Colonic mucosa (tissue), 4 donors: ENCODE measurements at places on chromosomes 12 and 14.

- no peaks in the 10 kb centered on the region for H3K4me1 ChIP-seq
- no peak overlapping the region for H3K4me3 ChIP-seq
- H3K27me3 ChIP-seq, result no peaks in the 10 kb centered on the region
- DNase-seq, result peak; percentile 27
These were observed 53.4 kb upstream of the ANO4 start for GRCh38 chr12:100741084-100741711.

DNA sequence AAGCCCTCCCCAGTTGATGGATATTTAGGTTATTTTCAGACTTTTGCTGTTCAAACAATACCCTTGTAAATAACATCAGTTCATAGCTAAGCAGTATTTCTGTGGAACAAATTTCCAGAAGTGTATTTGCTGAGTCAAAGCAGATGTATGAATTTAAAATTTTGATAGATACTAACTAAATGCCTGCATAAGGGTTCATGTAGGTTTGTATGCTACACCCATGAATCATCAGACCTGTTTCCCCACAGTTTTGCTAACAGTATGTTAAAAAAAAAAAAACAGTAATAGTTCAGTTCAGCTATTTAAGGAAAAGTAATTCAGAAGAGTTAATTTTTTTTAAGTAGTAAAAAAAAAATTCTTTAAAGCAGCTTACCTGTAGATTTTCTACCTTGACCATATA is 236.1 kb upstream of the DIO2 start:
- no peak for DNase-seq
- no peaks in the 10 kb centered on the region for H3K27me3 ChIP-seq
- no peak overlapping the region for H3K27ac ChIP-seq
- H3K4me3 ChIP-seq, result no peak overlapping the region

- no peak for DNase-seq
- no peaks in the 10 kb centered on the region for H3K36me3 ChIP-seq
- H3K27ac ChIP-seq, result no peak overlapping the region
- H3K4me3 ChIP-seq, result no peak overlapping the region
These were observed 127.2 kb downstream of the CMAS start for GRCh38 chr12:22173177-22173576.

GRCh38 chr12:47686645-47687240 is 19.1 kb downstream of the RPAP3 start:
- H3K36me3 ChIP-seq, result no peaks in the 10 kb centered on the region
- H3K4me1 ChIP-seq, result no peaks in the 10 kb centered on the region
- no peaks in the 10 kb centered on the region for H3K27me3 ChIP-seq
- no peak overlapping the region for H3K4me3 ChIP-seq
- H3K27ac ChIP-seq, result no peak overlapping the region

GRCh38 chr14:24695265-24696241 is 61.6 kb upstream of the GZMB start:
- no peaks in the 10 kb centered on the region for H3K36me3 ChIP-seq
- no peaks in the 10 kb centered on the region for H3K4me1 ChIP-seq
- H3K4me3 ChIP-seq, result no peak overlapping the region
- DNase-seq, result no peak
- no peaks in the 10 kb centered on the region for H3K27me3 ChIP-seq
